ENCODE measurements at places on chromosomes 3 and 15. TPM values are rescaled to one million over a fixed set of nuclear protein-coding genes. Genes with fewer than 3 reads are reported as not detected.

GRCh38 chr15:67085818-67086636, 20.6 kb downstream of the SMAD3 start:
- H3K36me3 ChIP-seq, result peaks cover 31% of the 10 kb centered on the region
- H3K4me3 ChIP-seq, result peak overlapping the region; percentile 59
- H3K27ac ChIP-seq, result peak overlapping the region; percentile 63
- H3K4me1 ChIP-seq, result peaks cover 75% of the 10 kb centered on the region
- no peak for DNase-seq

GRCh38 chr3:24401090-24401810, 93.4 kb downstream of the THRB start:
- H3K4me3 ChIP-seq, result no peak overlapping the region
- no peaks in the 10 kb centered on the region for H3K27me3 ChIP-seq
- H3K36me3 ChIP-seq, result no peaks in the 10 kb centered on the region
- no peak for DNase-seq

GRCh38 chr3:141391298-141391990, 23.1 kb downstream of the ZBTB38 start:
- DNase-seq, result no peak
- H3K4me3 ChIP-seq, result peak overlapping the region; percentile 32
- H3K27me3 ChIP-seq, result no peaks in the 10 kb centered on the region

GRCh38 chr3:83218383-83219200, 1457.1 kb upstream of the GBE1 start:
- H3K27me3 ChIP-seq, result no peaks in the 10 kb centered on the region
- H3K27ac ChIP-seq, result no peak overlapping the region
- no peaks in the 10 kb centered on the region for H3K4me1 ChIP-seq
- H3K36me3 ChIP-seq, result no peaks in the 10 kb centered on the region
- H3K4me3 ChIP-seq, result no peak overlapping the region
- no peak for DNase-seq

- DNase-seq, result no peak
- H3K4me1 ChIP-seq, result no peaks in the 10 kb centered on the region
- no peak overlapping the region for H3K4me3 ChIP-seq
- no peak overlapping the region for H3K27ac ChIP-seq
- no peaks in the 10 kb centered on the region for H3K27me3 ChIP-seq
- no peaks in the 10 kb centered on the region for H3K36me3 ChIP-seq
These were observed 205.4 kb upstream of the SETMAR start for GRCh38 chr3:4097801-4098200.

- no peak overlapping the region for H3K4me3 ChIP-seq
- H3K4me1 ChIP-seq, result peaks cover 66% of the 10 kb centered on the region
- DNase-seq, result no peak
- no peaks in the 10 kb centered on the region for H3K36me3 ChIP-seq
These were observed 32.1 kb downstream of the SPSB4 start for GRCh38 chr3:141083226-141083625.

DNA sequence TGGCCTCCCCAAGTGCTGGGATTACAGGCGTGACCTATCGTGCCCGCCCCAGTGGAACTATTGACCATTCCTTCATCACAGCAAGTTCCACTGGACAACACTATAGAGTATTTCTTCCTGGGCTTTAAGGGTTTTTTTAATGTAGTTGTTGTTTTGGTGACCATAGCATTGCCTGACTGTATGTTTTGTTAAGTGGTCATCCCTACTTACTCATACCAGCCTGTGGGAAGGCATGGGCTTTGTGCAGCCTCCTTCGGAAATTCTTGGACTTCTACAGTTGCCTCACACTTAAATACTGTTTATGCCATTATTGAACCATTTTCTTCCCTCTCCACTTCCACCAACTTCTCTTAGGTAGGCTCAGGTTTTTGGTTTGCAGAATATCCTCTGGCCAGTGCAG, 19.9 kb upstream of the ALPK3 start:
- no peak overlapping the region for H3K27ac ChIP-seq
- DNase-seq, result no peak
- H3K4me3 ChIP-seq, result no peak overlapping the region

- H3K27me3 ChIP-seq, result no peaks in the 10 kb centered on the region
- DNase-seq, result no peak
- H3K4me1 ChIP-seq, result no peaks in the 10 kb centered on the region
- H3K4me3 ChIP-seq, result no peak overlapping the region
These were observed 53.4 kb downstream of the FILIP1L start for GRCh38 chr3:100060685-100061484.

DNA sequence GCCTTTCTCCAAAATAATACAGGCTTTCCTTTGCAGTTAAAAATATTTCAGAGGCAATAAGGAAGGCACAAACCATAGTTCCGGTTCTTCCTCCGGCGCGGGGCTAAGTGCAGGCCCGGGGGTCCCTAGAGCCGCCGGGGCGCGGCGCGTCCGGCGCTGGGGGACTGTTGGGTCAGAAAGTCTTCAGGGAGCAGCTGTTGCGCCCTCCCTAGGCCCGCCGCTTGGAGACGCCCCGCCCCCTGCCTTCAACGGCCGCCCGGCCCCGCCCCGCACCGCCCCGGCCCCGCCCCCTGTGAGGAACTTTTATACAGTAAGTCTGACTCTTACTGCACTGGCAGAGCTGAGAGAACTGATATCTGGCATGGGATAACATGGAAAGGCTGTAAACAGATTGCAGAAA, 283.1 kb upstream of the ARL6 start:
- no peak overlapping the region for H3K4me3 ChIP-seq
- no peak for DNase-seq
- no peaks in the 10 kb centered on the region for H3K27me3 ChIP-seq

GRCh38 chr15:86588413-86588812, 508.7 kb downstream of the AGBL1 start:
- no peaks in the 10 kb centered on the region for H3K36me3 ChIP-seq
- H3K4me1 ChIP-seq, result peaks cover 17% of the 10 kb centered on the region
- DNase-seq, result no peak
- H3K4me3 ChIP-seq, result no peak overlapping the region
- H3K27ac ChIP-seq, result no peak overlapping the region

DNA sequence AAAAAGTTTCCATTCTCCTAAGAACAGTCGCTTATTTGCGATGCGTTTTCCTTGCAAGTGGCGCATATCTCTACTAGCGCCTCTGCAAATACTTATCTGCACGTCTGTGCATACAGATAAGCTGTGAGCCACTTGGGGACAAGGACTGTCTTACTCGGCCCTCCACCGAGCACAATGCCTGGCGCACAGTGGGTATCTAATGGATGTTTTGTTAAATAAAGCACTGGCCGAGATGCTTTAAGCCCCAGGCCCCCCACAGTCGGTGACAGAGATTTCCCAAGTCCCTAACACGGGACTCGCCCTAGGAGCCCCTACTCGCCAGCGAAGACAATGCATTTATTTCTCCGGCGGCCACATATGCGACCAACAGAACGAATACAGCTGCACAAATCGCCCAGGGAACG, 503 bp downstream of the HLTF start:
- peak overlapping the region; percentile 99 for H3K4me3 ChIP-seq
- no peak for DNase-seq
- H3K27ac ChIP-seq, result peak overlapping the region; percentile 87
- peaks cover 23% of the 10 kb centered on the region for H3K36me3 ChIP-seq
- H3K4me1 ChIP-seq, result peaks cover 17% of the 10 kb centered on the region

DNA sequence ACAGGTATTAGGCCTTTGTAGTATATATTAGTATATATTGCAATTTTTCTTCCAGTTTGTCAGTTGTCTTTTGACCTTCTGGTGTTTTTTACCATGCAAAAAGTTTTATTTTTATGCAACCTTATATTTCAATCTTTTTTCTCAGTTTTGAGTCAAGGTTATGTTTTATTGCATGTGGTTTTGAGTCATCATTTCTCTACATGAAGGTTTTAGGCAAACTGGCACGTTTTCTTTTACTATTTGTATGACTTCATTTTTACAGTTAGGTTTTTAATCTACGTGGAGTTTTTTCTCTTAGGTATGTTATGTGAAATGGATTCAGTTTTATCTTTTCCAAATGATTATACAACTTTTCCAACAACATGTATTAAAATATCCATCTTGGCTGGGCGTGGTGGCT, 36.8 kb upstream of the TCAIM start:
- H3K27me3 ChIP-seq, result no peaks in the 10 kb centered on the region
- no peak for DNase-seq
- H3K27ac ChIP-seq, result no peak overlapping the region
- H3K36me3 ChIP-seq, result no peaks in the 10 kb centered on the region
- H3K4me3 ChIP-seq, result no peak overlapping the region

DNA sequence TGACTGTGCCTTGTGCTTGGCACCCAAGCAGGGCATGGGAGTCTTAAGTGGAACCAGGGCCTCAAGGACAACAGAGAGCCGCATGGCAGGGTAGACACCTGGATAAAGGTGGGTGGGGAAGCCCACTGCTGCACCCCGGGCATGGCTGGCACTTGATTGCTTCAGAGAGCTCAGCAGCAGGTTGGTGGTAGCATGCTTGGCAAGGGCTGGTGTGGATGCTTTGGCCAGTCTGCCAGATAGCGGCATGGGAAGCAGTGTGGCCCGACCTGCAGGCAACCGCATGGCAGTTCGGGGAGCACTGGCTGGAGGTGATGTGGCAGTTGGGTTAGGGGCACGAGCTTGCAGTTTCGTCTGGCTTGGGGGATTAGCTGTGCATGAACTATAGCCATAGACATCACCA, 2.5 kb downstream of the CCDC71 start:
- H3K36me3 ChIP-seq, result peaks cover 4% of the 10 kb centered on the region
- DNase-seq, result no peak
- H3K27ac ChIP-seq, result no peak overlapping the region

- H3K4me3 ChIP-seq, result no peak overlapping the region
- no peak overlapping the region for H3K27ac ChIP-seq
- H3K27me3 ChIP-seq, result no peaks in the 10 kb centered on the region
- DNase-seq, result no peak
These were observed 27.3 kb upstream of the DUSP7 start for GRCh38 chr3:52083556-52084087.

GRCh38 chr3:37944391-37944842, 46.2 kb upstream of the VILL start:
- no peak for DNase-seq
- peaks cover 63% of the 10 kb centered on the region for H3K4me1 ChIP-seq
- H3K4me3 ChIP-seq, result peak overlapping the region; percentile 77
- no peaks in the 10 kb centered on the region for H3K27me3 ChIP-seq

GRCh38 chr3:140904521-140904920, 37.1 kb upstream of the SLC25A36 start:
- no peak overlapping the region for H3K27ac ChIP-seq
- no peak for DNase-seq
- no peaks in the 10 kb centered on the region for H3K4me1 ChIP-seq

- peaks cover 7% of the 10 kb centered on the region for H3K4me1 ChIP-seq
- H3K4me3 ChIP-seq, result no peak overlapping the region
- H3K36me3 ChIP-seq, result peaks cover 20% of the 10 kb centered on the region
- H3K27me3 ChIP-seq, result no peaks in the 10 kb centered on the region
- DNase-seq, result no peak
These were observed 68.5 kb upstream of the SLC2A2 start for GRCh38 chr3:171095063-171095462.

GRCh38 chr15:81504170-81504905, 130.3 kb upstream of the TMC3 start:
- DNase-seq, result no peak
- no peak overlapping the region for H3K4me3 ChIP-seq
- H3K27me3 ChIP-seq, result peaks cover 3% of the 10 kb centered on the region
- H3K4me1 ChIP-seq, result no peaks in the 10 kb centered on the region

GRCh38 chr3:78130741-78131290, 1090.9 kb downstream of the ROBO2 start:
- H3K4me3 ChIP-seq, result no peak overlapping the region
- no peak for DNase-seq
- H3K27me3 ChIP-seq, result no peaks in the 10 kb centered on the region
- H3K27ac ChIP-seq, result no peak overlapping the region

- no peaks in the 10 kb centered on the region for H3K27me3 ChIP-seq
- DNase-seq, result no peak
- H3K4me1 ChIP-seq, result no peaks in the 10 kb centered on the region
- no peaks in the 10 kb centered on the region for H3K36me3 ChIP-seq
- no peak overlapping the region for H3K27ac ChIP-seq
- H3K4me3 ChIP-seq, result no peak overlapping the region
These were observed 657.1 kb downstream of the GRM7 start for GRCh38 chr3:7518026-7518425.

DNA sequence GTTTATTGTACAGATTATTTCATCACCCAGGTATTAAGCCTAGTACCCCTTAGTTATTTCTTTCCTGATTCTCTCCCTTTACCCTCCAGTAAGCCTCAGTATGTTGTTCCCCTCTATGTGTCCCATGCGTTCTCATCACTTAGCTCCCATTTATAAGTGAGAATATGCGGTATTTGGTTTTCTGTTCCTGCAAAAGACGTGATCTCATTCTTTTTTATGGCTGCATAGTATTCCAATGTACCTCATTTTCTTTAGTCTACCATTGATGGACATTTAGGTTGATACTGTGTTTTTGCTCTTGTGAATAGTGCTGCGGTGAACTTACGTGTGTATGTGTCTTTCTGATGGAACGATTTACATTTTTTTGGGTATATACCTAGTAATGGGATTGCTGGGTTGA, 36.7 kb downstream of the CEP63 start:
- no peak overlapping the region for H3K4me3 ChIP-seq
- H3K27ac ChIP-seq, result no peak overlapping the region
- no peaks in the 10 kb centered on the region for H3K27me3 ChIP-seq
- H3K4me1 ChIP-seq, result no peaks in the 10 kb centered on the region
- H3K36me3 ChIP-seq, result peaks cover 56% of the 10 kb centered on the region
- no peak for DNase-seq

DNA sequence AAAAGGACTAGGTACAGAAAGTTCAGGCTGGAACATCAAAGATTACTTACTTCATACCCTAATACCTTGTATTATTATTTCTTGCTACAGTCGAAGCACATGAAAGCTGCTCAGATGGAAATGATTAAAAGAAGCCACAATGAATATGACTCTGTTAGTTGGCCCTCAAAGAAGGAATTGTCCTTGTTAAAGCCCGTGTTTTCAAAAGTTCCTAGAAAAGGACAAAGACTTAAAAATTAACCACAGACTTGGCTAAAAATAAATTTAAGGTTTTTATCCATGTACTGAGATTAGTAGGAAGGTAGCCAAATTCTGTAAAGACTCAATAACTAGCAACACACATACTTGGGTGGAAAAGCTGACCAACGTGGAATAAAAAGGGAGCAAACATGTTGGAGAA, 251.0 kb upstream of the RARB start:
- H3K36me3 ChIP-seq, result peaks cover 7% of the 10 kb centered on the region
- H3K27ac ChIP-seq, result no peak overlapping the region
- H3K4me1 ChIP-seq, result peaks cover 21% of the 10 kb centered on the region
- H3K4me3 ChIP-seq, result no peak overlapping the region
- DNase-seq, result no peak

The FBLN2 gene
- 67.6 TPM for total RNA-seq

The SMCO1 gene
- not detected for total RNA-seq

The PLIN1 gene
- 0.58 TPM for total RNA-seq

The ADCY5 gene
- total RNA-seq, result 9.1 TPM

The PLD1 gene
- 44.6 TPM for total RNA-seq

The KLHL6 gene
- not detected for total RNA-seq

The TLNRD1 gene
- total RNA-seq, result 20.1 TPM

The RMDN3 gene
- total RNA-seq, result 30.4 TPM

The SKOR1 gene
- 0.65 TPM for total RNA-seq

The SLITRK3 gene
- total RNA-seq, result 0.12 TPM

The CDCP1 gene
- total RNA-seq, result 26.3 TPM

The PIGZ gene
- total RNA-seq, result 1.6 TPM

The BFSP2 gene
- not detected for total RNA-seq

The SNTN gene
- total RNA-seq, result not detected

The MGLL gene
- 28.8 TPM for total RNA-seq

The CTXN2 gene
- total RNA-seq, result not detected

The CHRM5 gene
- not detected for total RNA-seq

The CADPS gene
- total RNA-seq, result 21.6 TPM

Data from type B pancreatic cell (in vitro differentiated cells).